Stimulated activated naive B cell treated with anti-CD40 and anti-IgM and Interleukin-4, amounts not matched to agents 10 μg/mL and 1 μg/mL and 100 μg/mL, for 72 hours (primary cell): ENCODE measurements at places on chromosomes 2 and 18.

DNA sequence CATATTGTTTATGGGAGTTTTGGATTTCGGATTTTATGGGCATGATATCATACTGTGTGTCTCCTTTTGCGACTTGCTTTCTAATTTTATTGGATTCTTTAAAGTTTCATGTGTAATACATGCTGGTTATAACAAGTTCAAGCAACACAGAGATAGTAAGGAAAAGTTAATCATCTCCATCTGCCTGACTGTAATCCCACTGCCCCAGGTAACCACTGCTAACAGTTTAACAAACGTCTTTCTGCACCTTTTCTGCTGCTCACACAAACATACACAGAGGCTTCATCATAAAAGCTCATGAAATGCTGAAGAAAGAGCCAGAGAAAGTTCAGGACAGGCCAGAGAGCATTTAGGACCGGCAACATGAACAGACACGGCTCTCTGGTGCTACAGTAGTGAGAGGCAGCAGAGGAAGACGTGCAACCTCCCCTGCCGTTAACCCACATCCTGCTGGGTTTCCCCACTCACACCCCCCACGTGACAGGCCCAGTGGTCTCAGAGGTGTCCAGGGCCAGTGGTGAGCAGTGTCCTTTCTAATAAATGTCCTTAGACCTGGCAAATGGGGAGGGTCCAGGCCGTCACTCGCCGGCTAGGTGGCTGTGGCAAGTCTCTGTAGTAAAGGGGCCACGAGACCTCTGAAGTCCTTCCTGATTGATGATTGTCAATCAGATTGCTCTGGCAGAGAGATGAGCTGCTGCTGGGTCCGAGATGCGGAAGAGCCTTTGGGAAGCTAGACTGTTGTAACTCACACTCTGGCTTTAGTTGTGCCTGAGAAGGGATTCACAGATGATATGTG is 43.0 kb upstream of the SLC1A4 start:
- peak; percentile 68 for DNase-seq

- no peak for DNase-seq
These were observed 52.2 kb upstream of the ACKR3 start for GRCh38 chr2:236517251-236518031.

GRCh38 chr2:113240915-113241911 is 37.5 kb downstream of the PAX8 start:
- DNase-seq = no peak

DNA sequence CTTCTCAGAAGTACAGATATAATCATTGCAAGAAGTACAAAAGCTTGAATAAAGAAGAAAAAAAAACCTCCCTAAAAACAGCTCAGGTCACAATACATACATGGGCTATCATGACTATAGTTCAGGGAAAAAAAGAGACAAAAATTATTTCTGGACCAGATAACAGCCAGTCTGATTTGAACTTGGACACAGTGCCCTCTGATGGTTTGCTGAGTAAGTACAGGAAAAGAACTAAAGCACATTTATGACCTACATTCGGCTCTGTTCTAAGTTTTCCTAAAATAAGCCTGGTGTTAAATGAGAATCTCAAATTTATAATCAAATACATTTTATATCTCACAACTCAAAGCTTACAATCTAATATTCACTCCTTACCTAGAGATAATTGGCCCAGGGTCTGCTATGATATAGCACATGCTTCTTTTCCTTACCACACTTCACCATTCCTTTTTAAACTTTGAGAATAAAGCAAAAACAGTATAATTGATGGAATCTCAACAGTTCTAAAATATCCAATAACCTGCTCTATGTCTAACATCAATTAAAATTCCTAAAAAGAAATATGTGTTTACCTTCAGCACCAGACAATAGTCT is 81.1 kb downstream of the RAPH1 start:
- no peak for DNase-seq

- DNase-seq = no peak
These were observed 46.4 kb upstream of the NPAS2 start for GRCh38 chr2:100773538-100773937.

- no peak for DNase-seq
These were observed 158.2 kb upstream of the CRIM1 start for GRCh38 chr2:36197181-36197971.

GRCh38 chr2:40658941-40659340 is 207.1 kb upstream of the SLC8A1 start:
- DNase-seq = no peak

- no peak for DNase-seq
These were observed 73.7 kb upstream of the MSTN start for GRCh38 chr2:190136259-190136658.

DNA sequence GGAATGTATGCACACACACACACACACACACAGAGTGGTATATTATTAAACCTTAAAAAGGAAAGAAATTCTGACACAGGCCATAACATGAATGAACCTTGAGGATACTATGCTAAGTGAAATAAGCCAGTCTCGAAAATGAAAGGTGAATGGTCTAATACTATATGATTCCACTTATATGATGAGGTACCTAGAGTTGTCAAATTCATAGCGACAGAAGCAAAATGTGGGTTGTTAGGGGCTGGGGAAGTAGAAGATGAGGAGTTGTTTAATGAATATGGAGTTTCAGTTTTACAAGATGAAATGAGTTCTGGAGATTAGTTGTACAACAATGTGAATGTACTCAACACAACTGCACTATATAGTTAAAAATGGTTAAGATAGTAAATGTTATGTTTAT is 118.1 kb downstream of the ABCA12 start:
- DNase-seq = no peak

DNA sequence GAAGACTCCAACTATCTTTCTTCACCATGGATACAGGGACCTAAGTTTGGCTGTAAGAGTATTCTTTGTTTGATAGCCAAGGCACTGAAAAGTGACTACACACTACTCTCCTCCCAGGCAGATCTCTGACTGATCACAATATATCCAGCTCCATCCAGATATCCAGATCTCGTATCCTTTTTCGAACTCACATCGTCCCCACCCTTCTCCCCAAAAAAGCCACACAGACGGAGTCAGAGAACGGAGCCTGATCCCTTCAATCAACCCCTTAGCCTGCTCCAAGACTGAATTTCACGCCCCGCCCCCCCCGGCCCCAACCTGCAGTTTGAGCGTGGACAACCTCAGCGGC is 533 bp downstream of the DHX57 start:
- DNase-seq = no peak

DNA sequence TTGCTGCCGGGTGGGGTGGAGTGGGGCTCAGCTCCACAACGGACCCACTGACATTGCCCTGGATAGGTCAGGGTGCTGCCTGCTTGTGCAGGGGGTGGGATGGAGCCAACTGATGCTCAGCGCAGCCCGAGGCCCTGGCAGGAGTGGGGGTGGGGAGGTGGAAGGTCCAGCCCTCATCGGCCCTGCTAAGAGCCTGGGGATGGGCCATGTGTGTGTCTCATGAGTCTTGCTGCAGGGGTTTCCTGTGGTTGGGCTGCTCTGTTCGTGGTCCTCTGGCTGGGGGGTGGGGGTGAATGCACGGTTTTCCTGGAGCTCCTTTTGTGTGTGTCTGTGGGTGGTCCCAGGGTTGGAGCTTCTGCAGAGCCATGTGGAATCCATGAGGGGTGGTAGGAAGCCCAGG is 39.4 kb upstream of the GALR1 start:
- DNase-seq = no peak

GRCh38 chr2:24304098-24304497 is 56.2 kb downstream of the ITSN2 start:
- DNase-seq = no peak

DNA sequence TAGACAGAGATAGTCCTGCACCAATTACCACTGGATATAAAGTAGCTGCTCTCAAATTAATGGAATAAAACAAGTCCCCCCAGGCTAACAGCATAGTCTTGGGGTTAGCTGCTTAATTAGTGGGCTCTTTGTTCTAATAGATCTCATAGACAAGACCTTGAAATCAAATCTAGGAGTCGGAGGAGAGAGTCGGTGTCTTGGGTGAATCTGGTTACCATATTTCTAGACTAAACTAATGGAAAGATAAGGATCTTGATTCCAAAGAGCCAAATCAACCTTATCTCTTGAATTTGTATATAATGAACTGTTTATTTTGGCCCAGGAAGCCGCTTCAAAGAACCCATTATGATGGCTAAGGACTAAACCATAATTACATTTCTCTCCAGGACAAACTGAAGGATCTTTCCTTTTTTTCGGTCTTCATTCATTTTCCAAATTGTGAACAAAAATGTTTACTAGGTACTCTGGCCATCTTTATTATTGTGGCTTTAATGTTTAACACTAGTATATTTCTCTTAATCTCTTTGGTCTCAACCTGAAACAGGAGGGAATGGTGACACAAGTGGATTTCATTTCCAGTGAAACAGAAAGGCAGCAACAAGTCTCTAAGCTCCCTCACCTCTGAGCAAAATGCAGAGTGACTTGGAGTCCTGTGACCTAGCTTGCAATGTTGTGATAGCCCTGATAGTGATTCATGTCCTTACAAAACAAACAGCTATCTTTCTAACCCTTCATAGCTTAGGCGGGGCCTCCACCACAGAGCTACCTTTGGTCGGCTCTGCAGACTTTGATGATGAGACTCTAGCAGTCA is 137.9 kb upstream of the PARD3B start:
- no peak for DNase-seq

DNA sequence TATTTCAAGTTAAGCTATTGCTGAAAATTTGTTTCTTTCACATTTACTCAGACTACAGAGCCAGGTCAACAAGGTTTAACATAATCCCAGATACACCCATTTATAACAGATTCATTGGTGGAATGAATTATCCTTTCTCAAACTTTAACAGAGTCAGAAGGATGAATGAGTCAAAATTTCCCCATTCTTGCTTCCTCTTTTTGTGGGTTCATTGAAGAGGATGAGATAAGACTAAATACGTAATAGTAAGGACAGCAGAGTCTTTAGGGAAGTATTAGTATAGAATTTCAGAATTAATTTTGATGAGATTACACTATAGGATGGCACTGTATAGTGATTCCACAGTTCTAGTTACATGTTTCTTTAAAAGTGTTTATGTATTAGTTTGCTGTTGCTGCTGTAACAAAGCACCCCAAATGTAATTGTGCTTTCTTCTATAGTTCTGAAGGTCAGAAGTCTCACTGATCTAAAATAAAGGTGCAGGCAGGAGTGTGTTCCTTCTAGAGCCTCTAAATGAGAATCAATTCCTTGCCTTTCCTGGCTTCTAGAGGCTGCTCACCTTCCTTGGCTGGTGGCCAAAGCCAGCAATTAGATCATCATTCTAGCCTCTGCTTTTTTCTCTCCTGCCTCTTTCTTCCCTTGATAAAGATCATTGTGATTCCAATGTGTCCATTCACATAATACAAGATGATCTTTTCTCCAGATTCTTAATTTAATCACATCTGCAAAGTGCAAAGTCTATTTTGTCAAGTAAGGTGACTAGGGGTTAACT is 309.3 kb upstream of the PIK3C3 start:
- no peak for DNase-seq

DNA sequence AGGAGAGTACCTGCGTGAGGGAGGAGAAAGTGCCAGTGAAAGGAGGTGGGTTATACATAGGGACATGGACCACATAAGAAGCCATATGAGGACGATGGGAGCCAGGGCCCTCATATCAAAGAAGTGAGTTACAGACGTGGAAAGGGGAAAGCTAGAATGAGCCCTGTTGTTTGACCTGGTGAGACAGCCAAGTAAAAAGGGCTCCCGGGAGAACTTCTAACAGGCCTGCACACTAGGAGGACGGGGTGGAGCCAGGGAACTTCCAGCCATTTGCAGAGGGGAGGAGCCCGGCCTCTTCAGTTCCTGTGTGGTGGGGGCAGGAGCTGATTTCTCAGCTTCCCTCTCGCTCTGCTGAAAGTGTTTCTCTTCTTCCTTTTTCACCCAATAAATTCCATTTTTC is 84.1 kb upstream of the SLC66A3 start:
- no peak for DNase-seq

DNA sequence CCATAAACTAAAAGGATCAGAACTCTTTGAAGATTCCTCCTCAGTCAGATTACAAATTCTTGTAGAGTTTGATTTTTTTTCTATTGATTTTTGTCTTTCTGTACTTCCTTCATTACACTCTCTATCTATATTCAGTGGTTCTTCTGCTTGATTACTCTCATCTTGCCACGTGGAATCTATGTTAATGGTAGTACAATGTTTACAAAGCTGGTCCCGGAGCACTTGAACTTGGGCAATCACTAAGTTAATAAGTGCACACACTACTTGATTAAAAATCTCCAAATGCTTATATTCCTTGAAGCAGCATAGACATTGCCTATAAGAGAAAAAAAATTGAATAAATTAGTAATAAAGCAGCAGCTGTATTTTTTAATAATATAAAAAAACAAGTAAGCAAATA is 65.1 kb downstream of the USP34 start:
- no peak for DNase-seq

- DNase-seq = no peak
These were observed 356.2 kb downstream of the ZNF521 start for GRCh38 chr18:24995755-24996154.

DNA sequence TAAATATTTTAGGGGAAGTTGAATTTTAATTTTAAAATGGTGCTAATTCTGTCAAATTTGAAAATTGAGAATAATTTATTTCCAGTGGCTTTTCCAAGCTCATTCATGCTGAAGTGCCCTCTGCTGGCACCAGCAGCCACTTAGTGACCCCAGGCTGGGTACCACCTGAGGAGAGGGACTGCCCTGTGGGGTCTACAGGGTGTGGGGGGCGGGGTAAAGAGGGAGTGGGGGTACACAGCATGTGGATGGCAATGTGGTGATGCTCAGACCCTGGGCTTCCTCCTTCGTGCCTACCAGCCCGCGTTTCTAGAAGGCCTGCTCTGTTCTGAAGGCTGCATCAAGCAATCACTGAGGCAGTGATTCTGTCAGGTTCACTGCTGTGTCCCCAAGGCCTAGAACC is 45.1 kb upstream of the SCLY start:
- no peak for DNase-seq

DNA sequence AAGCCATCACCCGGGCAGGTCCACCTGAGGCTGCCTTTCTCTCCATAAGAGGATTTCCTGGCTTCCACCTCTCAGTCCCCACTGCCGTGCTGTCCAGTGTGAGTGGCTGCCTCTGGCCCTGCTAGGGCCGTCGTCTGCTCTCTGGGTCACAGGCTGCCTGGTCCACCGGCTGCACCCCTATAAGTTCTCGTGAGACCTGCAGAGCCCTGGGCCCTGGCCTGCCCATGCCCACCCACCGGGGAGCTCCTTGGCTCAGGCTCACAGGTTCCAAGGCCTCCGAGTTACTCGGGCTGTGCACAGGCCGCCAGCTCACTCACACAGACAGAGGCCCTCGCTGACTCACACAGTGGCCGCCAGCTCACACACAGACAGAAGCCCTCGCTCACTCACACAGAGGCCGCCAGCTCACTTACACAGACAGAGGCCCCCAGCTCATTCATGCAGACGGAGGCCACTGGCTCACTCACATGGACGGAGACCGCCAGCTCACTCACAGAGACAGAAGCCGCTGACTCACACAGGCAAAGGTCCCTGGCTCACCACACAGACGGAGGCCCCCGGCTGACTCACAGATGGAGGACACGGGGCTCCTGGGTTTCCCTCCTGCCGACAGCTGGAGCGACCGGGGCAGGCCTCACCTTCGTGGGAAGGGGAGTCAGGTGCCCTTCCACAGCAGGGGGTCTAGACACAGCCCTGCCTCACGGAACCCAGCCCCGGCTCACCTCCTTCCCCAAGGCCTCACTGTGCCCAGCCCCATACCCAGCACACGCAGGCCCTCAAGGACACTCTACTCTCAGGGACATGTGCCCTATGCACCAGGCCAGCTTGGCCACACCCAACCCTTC is 334.1 kb upstream of the MYT1L start:
- no peak for DNase-seq
